ENCODE measurements at places on chromosomes 4 and X. TPM values are rescaled to one million over a fixed set of nuclear protein-coding genes. Genes with fewer than 3 reads are reported as not detected.

DNA sequence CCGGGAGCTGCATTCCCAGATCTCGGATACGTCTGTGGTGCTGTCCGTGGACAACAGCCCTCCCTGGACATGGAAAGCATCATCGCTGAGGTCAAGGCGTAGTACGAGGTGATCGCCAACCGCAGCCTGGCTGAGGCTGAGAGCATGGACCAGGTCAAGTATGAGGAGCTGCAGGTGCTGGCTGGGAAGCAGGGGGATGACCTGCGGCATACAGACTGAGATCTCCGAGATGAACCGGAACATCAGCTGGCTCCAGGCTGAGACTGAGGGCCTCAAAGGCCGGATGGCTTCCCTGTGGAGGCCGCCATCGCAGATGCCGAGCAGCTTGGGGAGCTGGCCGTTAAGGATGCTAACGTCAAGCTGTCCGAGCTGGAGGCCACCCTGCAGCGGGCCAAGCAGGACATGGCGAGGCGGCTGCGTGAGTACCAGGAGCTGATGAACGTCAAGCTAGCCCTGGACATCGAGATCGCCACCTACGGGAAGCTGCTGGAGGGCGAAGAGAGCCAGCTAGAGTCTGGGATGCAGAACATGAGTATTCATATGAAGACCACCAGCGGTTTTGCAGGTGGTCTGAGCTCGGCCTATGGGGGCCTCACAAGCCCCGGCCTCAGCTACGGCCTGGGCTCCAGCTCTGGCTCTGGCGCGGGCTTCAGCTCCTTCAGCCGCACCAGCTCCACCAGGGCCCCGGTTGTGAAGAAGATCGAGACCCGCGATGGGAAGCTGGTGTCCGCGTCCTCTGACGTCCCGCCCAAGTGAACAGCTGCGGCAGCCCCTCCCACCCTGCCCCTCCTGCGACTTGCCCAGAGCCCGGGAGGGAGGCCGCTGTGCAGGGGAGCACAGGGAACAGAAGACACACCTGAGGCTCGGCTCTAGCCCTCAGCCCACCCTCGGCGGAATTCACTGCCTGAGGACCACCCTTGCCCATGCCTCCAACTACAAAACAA lies 29.4 kb upstream of the GABRA3 start:
- DNase-seq: no peak

- peak; percentile 38 for DNase-seq
Observed at GRCh38 chr4:76689145-76689817, 208.7 kb downstream of the SOWAHB start.

GRCh38 chrX:3529466-3530010 lies 183.1 kb upstream of the MXRA5 start:
- DNase-seq: no peak

DNA sequence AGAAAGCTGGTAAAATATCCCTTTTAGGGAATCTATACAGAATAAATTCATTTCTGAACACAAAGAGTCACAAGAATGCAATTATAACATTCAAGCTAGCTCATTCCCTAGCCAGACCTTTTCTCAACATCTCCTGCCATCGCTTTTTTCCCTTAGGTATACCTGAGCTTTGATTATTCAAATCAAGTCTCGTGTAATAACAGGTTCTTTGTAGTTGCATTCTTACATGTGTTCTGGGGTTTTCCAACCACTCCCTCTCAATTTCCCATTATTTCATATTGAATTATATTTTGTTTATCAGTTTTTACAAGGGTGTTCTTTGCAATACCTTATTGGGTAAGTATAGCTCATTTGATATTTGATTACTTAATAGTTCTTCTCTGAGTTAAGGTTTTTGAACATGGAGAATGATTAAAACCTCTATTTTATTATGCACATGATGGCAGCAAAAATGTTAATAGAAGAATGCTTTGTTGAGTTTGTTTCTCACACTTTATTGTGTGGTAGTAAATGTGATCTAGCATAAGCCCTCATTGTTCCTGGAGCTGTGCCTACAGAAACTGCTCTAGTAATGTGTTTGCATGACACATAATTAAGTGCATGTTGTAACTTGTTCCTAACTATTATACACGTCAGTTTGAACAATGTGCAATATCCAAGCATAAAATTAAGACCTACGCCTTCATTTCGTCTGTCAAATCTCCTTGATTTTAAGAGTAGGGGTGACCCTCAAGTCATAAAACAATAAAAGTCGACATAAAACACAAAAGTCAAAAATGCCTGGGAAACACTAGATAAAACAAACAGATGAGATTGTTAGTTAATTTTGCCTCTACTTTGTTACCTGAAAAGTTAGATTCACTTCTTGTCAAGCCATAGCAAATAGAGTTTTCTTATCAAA lies 124.0 kb upstream of the POF1B start:
- no peak for DNase-seq

GRCh38 chr4:180418819-180419531 lies 1824.2 kb upstream of the TENM3 start:
- DNase-seq: no peak

GRCh38 chr4:46505131-46505530 lies 115.2 kb upstream of the GABRA2 start:
- no peak for DNase-seq

DNA sequence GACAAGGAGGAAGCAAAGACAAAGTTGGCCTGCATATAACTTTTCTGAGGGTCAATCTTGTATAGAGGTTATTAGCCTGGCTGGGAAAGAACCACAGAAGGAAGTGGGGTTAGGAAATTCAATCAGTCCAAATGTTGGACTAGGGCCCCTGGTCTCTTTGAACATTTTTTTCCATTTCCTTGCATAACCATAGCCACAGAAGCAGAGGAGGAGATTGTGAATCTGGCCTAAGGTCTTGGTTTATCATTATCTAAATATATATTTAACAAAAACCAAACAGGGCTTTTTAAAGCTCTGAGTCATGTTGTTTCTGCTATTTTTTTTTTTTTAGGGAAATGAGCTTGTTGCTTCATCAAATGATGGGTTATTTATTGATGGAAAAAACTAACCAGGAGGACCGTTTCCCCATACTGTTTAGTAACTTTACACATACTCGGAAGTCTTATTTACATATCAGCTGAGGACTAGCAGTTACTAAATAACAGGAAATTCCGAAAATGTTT lies 97.7 kb upstream of the ACSL4 start:
- DNase-seq: no peak

RP2 gene
- 3.6 TPM for total RNA-seq

SOWAHB gene
- not detected for total RNA-seq

FRMD7 gene
- total RNA-seq: not detected

PAGE2B gene
- total RNA-seq: not detected

- DNase-seq: no peak
Observed at GRCh38 chrX:27751976-27752375, 55.8 kb upstream of the MAGEB10 start.

GRCh38 chr4:156084373-156084772 lies 130.7 kb upstream of the CTSO start:
- no peak for DNase-seq

GRCh38 chr4:180059216-180059881 lies 2183.9 kb upstream of the TENM3 start:
- DNase-seq: no peak

DNA sequence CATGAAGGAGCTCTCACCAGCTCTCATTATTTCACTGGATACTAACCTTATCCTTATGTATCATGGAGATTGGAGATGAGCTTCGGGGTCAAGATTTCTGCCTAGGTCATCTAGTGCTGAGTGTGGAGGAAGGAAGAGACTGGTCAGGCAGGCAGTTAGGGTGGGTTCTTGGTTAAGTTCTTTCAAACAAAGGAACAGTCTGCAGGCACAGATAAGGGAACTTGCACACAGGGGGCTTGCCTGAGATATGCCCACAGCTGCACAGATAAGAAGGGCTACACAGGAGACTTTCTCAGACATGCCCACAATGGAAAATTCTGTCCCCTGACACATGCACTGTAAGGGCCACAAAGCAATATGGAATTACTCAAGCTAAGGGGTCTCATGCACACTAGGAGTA lies 904.1 kb downstream of the NLGN4X start:
- DNase-seq: no peak

FHIP1A gene
- total RNA-seq: 14.5 TPM

GRCh38 chrX:125289920-125290319 lies 29.8 kb upstream of the TEX13C start:
- DNase-seq: no peak

PLAC8 gene
- not detected for total RNA-seq

All from heart left ventricle (tissue), 16 donors.